ENCODE measurements at places on chromosomes 7 and 10.

DNA sequence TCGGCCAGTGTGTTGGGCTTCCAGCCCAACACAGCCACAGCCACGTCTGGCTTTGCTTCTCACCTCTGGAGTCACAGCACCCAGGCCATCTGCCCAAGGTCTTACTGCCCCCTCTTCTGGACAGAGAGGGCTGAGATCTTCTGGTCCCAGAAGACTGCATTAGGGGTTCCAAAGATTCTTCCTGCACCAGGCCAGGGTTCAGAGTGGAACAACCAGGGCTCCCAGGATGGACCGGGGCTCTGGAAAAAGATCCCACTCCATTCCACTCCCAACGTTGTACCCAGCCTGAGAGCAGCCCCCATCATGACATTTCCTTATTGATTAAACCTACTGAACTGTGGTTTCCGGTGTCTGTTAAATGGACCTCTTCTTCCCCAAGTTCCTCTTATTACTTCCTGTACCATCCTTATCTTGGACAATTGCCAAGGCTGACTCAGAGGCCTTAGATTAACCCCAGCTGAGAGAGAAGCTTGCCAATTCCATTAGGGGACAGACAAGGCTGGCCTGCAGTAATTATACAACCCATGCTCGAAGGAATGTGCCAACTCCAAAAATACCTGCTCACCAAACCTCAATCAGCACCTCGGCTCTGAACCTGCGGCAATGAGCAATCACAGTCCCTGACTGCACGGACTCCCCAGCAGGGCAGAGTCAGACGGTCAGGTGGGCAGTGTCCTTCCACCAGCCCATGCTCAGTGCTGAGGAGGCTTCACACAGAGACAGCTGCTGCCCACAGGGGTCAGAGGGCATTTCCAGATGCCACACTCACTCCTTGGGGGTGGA lies 47.9 kb upstream of the NPFFR1 start:
- no peak for DNase-seq

DNA sequence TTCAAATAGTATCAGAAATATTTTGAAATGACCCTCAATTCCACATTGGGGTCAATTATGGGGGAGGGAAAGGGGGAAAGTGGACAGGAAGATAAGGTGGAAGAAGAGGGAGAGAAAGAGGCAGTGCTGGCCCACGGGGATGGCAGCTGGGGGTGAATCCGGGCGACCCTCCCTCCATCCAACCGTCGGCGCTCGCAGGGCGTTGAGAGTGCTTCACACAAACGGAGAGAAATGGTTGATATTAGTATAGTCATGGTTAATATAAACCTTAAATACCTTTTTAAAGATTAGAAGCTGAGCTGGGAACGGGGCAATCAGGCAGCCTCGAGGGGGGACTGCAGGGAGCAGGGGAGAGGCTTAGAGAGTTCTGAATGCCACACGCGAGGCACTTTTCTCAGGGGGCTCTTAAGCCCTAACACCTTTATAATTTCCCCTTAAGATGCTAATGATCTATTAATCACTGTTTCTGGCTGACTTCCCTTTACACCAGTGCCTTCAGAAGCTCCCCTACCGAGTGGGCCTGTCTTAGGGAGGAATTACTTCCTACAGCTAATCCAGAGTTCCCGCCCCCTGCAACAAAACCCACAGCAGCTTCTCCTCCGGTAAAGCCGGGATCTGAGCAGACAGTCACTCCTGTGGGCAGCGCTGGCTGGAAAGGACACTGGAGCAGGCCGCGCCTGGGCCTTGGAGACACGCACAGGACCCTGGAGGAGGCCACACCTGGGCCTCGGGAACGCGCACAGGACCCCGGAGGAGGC lies 39.5 kb downstream of the PRKAG2 start:
- DNase-seq, result no peak

GRCh38 chr10:120286280-120286679 lies 170.7 kb upstream of the PLPP4 start:
- DNase-seq, result no peak

GRCh38 chr10:43037440-43037839 lies 39.4 kb upstream of the RET start:
- no peak for DNase-seq

DNA sequence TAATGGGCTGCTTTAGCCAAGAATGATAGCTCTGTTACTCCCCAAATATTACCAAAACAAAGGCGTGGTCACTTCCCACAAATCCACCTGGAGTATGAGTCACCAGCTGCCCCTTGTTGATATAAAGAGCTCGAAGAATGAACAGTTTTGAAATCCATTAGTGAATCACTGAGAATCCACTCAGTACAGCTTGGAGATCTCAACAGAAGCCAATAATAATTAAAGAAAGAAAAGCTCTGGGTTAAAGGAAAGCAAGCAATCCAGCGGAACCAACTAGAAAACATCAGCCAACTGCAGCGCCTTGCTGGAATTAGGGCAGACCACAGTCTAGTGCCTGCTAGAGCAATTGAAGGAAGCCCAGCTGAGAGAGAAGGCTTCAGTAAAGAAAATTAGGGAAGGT lies 576.0 kb upstream of the C7orf33 start:
- no peak for DNase-seq

- DNase-seq, result no peak
Observed at GRCh38 chr10:102542800-102543418, 39.1 kb downstream of the SUFU start.

DNA sequence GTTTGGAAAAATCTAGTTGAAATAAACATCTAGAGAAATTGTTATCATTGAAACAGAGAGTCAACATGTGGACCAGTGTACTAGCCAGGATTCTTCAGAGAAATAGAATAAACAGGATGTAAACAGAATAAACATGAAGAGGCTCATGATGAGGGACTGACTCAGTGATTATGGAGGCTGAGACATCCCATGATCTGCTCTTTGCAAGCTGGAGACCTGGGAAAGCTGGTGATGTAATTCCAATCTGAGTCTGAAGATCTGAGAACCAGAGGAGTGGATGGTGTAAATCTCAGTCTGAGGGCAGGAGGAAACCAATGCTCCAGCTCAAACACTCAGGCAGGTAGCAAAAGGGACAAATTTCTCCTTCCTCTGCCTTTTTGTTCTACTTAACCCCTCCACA lies 62.9 kb upstream of the FAM180A start:
- DNase-seq, result no peak

DNA sequence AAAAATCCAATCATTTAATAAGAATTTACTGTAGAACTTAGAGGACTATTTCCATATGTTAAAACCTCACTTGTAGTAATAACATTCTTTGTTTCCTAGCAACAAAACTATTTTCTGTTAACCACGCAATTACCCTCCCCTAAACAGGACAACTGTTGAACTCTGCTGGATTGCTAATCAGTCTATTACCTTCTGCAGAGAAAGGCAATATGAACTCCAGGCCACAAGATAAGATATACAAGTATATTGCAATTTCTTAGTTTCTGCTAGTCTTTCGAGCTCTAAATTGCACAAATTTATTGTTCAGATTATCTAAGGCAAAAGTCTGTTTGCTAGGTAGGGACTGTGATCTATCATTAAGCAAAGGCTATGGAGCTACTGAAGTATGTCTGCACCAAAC lies 920.1 kb upstream of the LRRN3 start:
- no peak for DNase-seq

GRCh38 chr10:48881937-48882336 lies 57.7 kb downstream of the LRRC18 start:
- no peak for DNase-seq

DNA sequence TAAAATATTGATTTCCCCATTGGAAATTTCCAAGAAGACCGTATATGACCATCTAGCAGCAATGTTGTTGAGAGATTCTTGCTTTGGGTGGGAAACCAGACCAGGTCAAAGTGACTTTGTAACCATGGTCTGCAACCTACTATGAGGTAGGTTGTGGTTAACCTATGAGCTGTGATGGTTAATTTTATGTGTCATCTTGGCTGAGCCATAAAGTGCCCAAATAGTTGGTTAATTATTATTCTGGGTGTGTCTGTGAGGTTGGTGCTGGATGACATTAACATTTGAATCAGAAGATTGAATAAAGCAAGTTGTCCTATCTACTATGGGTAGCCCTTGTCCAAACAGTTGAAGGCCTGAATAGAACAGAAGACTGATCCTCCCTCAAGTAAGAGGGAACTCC lies 18.3 kb upstream of the RALA start:
- no peak for DNase-seq

GRCh38 chr10:16770141-16770540 lies 47.1 kb downstream of the RSU1 start:
- DNase-seq, result no peak

DNA sequence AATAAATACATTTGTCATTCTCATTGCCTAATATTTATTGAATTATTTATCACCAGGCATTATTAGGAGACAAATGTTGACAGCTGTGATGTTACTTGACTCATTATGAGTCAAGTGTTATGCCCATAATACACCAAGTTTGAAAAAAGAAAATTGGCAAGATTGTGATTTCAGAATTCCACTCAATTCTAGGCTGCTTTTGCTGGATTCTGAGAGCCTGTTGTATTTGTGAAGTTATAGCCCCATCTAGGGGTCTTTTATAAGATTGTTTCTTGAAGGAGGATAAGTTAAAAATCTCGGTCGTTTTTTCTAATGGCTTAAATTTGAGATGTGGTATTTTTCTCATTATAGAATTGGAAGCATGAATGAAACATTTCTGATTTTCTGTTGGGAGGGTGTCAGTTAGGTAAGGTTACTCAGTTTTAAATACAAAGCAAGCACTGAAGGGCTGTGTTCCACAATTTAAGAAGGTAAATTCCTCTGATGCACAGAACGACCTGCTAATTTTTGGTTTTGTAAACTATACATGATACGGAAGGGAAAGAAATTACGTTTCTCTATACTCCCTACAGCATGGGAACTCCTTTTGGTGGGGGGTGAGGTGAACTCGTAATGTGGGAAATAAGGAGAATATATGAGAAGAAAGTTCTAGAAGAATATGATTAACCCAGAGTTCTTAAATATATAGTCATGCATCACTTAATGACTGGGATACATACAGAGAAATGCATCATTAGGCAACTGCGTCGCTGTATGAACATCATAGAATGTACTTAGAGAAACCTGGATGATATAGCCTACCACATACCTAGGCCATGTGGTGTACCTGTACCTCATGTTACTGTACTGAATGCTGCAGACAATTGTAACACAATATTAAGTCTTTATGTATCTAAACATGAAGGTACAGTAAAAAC lies 2.6 kb downstream of the STK31 start:
- DNase-seq, result no peak

DNA sequence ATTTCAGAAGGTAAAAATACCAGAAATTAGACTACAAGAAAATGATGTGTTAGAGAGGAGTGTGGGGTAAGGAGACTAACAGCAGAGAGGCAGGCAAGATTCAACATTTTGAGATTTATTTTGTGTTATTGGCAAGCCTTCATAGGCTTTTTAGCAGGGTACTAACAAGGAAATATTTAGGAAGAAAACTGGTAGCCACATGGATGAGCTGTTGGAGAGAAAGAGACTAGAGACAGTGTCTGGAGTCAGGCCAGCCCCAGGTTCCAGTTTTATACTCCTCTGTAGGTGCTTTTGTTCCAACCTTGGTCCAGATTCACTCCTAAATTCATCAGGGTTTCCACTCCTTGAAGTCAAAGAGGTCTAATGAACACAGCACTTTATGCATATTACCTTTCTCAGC lies 41.1 kb downstream of the GPRIN2 start:
- no peak for DNase-seq

DNA sequence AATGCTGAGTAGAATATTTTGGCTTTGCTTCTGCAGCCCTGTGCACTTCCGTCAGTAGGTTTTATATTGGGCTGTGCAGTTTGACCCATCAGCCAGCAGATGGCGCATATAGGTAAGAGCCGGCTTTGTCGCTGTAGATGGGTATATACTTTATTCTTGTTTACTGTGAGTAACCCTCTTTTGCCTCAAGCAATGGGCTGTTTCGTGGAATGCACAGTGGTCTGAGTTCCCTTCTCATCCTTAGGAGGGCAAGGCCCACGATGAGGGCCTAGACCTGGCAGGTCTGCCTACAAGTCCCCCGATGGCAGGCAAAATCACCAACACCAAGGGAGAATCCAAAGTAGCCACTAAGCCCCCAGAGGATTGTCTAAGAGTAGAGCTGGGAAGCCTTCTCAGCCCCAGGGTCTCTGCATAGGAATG lies 1002.9 kb upstream of the KCND2 start:
- DNase-seq, result no peak

GRCh38 chr7:48168159-48168558 lies 3.1 kb upstream of the ABCA13 start:
- DNase-seq, result no peak

DNA sequence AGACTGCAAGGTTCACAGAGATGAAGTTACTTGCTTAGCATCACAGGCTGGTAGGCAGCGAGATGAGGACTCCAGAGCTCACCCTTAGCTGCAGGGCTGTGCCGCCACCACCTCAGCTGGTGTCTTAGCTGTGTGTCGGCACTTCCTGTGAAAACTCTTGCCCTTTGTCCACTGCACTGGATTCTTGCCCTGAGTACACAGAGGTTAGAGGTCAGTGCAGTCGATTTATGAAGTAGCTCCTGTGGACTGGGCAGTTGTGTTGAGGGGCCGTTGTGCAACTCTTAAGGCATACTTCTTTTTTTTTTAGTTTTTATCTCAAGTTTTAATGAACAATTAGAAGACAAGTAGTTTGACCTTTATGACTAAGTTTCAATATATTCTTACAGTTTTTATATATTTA lies 10.6 kb downstream of the NDUFB2 start:
- DNase-seq, result no peak

- DNase-seq, result no peak
Observed at GRCh38 chr10:133399123-133399601, 5.2 kb downstream of the MTG1 start.

- no peak for DNase-seq
Observed at GRCh38 chr7:29649876-29650275, 86.2 kb downstream of the PRR15 start.

DNA sequence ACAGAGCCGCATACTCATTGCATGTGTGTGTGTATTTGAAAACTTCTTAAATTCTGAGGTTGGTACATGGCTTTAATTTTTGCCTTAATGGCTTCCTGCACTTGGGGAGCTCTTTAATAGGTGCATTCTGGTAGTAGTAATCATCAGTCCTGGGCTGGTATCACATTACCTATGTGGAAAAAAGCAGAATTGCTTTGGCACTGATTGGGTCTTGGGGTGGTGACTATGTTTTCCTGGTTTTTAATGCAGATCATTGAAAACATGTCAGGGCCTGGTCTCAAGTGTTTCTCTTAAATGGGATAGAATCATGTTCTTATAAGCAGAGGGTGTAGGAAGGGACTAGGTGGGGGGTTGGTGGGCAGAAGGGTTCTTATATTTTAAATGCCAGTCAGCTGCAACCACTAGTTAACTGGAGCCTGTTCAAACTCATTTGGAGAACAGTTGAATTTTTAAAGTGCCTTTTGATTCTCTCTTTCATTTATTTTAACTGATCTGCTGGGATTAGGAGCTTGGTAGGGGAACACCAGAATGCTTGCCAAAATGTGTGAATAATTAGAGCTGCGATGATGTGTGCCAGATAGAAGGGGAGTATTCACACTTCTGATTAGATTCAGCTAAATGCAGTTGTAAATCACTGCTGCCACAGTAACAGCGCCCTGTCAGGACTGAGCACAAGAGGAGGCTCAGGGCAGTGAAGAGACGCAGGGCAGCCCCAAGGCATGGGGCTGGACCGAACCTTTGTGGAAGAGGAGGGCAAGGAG lies 633.5 kb upstream of the GALNT17 start:
- DNase-seq, result no peak

GRCh38 chr10:75108684-75109458 lies 2.6 kb upstream of the SAMD8 start:
- DNase-seq, result no peak

- DNase-seq, result no peak
Observed at GRCh38 chr7:9231630-9232121, 798.3 kb downstream of the NXPH1 start.
